Stimulated activated CD4-positive, alpha-beta T cell treated with anti-CD3 and anti-CD28 coated beads, TNF-alpha, amount 100 ng/mL, for 4 hours (primary cell): ENCODE measurements at places on chromosomes 12 and 14.
A peak's percentile ranks its signal among the peaks of the same experiment; 100 is the strongest.

DNA sequence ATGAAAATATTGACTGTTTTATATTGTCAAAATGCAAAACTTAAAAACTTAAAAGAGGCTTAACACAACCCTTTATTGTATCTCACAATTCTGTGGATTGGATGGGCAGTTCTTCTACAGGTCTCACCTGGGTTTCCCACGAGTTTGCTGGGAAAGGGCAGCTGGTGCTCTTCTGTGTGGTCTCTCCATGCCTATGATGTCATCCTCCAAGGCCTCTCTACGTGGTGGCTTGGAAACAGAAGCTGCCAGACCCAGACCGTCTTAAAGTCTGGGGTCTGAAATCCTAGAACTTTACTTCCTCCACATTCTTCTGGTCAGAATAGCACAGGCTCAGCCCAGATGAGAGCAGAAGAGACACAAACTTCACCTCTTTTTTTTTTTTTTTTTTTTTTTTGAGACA, 36.5 kb upstream of the KICS2 start:
- no peak for DNase-seq

GRCh38 chr12:22396735-22397134, 62.2 kb upstream of the ST8SIA1 start:
- DNase-seq, result no peak

GRCh38 chr14:49971156-49972130, 78.6 kb downstream of the ARF6 start:
- no peak for DNase-seq

DNA sequence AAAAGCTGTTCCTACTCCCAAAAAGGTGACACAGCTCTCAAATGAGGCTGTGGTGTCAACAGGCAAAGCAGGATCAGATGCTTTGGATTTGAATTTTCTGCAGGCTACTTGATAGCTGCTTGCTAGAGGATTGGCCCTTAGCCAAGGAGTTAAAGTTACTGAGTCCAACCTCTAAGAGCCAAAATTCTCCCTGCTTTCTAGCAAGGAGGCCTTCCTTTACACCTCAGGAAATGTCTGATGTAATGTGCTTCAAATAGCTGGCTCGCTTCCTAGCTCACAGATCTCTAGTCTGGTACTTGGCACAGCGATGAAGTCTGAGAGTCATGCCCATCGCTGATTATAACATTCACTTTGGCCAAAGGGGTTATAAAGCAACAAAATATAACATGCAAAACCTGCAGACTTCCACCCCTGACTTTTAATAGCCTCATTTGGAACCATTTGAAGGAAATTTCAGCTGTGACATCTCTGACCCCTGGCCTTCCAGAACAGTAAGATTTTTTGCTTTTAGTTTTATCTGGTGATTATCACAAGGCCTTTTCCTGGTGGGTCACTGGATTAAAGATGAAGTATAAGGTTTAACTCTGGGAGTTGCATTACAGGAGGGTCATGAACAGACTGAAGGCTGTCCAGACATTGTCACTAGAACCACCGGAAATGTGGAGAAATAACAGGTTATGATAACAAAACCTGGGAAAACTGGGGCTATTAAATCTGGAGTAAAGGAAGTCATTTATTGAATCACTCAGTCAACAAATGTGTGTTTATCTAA, 189.7 kb downstream of the EPS8 start:
- DNase-seq, result no peak

- no peak for DNase-seq
Observed at GRCh38 chr12:64125913-64126312, 96.2 kb downstream of the KICS2 start.

- DNase-seq, result no peak
Observed at GRCh38 chr12:115811929-115812328, 465.6 kb downstream of the MED13L start.

DNA sequence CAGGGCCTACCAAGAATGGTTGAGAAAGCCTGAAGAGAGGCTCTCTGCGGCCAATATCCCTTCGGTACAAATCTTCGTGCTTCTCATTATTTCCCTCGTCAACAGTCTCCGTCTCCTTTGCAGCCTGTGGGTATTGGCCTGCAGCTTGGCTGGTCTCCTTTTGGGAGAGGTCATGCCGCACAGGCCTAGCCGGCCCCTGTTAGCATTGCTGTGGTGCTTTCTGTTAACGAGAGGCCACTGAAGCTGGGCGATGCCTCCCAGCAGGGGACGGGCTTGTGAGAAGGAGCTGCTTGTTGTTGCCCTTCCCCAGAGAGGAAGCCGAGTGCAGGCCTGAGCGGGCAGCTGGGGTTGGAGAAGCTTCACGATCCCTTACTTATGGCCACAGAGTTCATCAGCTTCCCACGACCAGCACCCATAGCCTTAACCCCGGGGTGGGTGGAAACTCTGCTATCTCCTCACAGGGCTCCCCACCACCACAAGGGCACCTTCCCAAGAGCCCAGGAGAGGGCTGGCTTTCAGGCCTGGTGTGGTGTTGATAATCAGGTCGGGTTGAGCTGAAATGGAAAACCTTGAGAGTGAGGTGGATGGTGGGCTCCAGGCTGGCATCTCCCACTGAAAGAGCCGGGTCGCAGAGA, 228.6 kb downstream of the ZFP36L1 start:
- no peak for DNase-seq

DNA sequence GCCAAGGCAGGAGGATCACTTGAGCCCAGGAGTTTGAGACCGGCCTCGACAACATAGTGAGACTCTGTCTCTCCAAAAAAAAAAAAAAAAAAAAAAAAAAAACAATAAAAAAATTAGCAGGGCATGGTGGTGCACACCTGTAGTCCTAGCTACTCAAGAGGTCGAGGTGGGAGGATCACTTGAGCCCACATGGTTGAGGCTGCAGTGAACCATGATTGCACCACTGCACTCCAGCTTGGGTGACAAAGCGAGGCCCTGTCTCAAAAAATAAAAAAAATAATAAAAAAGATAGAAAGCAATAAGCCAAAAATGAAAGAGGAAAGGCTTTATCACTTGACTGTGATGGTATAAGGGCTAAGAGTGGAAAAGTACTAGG, 10.2 kb upstream of the PEBP1 start:
- no peak for DNase-seq

- no peak for DNase-seq
Observed at GRCh38 chr12:32039917-32040575, 66.6 kb upstream of the BICD1 start.

DNA sequence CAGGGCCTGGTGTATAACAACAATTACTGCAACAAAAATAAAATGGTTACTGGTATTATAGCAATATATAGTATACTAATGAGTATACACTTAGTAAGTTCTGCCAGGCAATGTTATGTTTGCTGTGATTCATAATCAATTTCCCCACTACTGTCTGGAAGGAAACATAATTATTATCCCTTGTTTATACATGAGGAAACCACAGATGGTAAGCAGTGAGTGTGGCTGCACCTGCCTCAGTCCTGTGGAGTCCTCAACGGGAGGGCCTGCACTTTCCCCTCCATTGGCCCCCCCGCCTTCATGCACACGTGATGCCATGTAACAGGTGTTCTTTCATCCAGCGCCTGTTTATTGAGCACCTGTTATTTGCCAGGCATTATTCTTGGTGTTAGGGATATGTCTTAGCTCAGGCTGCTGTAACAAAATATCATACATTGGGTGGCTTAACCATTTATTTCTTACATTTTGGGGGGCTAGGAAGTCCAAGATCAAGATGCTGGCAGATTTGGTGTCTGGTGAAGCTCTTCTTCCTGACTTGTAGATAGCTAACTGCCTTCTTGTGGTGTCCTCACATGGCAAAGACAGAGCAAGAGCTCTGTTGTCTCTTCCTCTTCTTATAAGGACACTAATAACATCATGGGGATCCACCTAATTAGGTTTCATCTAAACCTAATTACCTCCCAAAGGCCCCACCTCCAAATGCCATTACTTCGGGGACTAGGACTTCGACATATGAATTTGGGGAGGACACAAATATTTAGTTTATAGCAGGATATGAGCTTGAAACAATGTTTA, 59.5 kb upstream of the CHGA start:
- no peak for DNase-seq

GRCh38 chr12:41467591-41468325, 279.6 kb downstream of the PDZRN4 start:
- DNase-seq, result no peak

GRCh38 chr12:118212606-118213005, 76.7 kb downstream of the PEBP1 start:
- no peak for DNase-seq

DNA sequence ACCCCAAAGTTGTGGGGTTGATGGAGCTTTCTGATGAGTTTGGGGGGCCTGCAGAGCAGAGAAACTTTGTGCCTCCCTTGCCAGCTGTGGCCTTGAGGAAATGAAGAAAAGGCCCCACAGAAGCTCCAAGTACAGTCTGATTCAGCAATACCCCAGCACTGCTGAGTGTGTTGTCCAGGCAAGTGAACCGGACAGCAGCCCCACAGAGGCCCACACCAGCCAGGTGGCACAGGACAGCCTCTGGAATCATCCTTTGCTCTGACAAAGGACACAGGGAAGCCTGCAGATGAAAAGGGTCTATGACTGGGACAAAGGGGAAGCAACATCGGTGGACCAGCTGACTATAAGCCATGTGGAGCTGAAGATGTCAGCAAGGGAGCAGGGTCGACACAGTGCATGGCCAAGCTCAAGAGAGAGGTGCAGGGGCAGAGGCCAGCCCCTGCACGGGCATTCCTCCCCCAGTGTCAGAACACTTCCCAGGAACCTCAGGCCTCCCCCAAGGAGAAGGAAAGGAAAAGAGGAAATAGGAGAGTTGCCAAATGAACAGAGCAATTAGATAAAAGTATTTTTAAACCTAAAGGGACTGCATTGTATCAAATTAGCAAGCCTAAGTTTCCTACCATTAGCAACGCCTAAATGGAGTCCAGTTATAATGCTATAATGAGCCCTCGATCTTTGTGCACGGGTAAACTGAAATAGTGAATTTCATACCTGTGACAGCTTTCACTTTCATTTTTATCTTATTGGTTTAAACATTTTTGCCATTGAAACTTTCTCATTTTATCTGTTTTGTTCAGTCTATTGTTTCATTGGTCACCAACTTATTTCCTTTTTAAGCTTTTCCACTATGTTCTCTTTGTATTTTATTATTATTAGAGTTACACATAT, 46.3 kb upstream of the PTGDR start:
- DNase-seq, result no peak

- peak; percentile 19 for DNase-seq
Observed at GRCh38 chr14:20652996-20653975, 11.8 kb upstream of the OR6S1 start.

DNA sequence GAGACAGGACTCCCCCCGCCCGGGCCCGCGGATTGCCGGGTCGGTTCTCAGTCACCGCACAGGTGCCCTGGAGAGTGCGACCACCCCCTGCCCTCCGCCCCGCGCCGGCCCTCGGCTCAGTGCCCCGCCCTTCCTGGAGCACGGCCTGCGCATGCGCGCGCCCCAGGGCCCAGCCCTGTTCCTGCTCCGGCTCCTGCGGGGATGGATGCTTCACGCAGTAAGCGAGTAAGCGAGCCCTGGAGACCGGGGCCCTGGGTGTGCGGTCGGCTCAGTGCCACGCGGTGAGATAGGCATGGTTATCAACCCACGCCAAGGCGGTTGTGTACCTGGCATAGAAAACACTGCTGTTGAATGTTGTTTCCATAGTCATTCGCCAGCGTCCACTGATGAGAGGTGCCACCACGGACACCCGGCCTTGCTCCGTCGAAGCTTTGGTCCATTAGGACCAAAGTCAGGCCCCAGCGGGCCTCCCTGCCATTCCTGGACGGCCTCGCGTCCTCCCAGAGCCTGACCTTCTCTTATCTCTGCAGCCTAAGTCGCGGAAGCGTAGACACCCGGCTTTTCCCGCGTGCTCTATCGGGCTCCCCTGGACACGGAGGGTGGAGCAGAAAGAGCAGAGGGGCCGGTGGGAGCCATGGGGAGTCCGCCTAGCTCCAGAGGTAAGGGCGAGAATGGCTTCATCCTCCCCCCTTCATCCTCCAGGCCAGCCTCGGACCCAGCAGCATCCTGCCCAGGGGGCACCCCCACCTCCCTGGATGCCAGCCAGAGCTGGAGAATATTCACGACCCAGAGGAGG, 90.6 kb downstream of the PAPOLA start:
- peak; percentile 36 for DNase-seq

DNA sequence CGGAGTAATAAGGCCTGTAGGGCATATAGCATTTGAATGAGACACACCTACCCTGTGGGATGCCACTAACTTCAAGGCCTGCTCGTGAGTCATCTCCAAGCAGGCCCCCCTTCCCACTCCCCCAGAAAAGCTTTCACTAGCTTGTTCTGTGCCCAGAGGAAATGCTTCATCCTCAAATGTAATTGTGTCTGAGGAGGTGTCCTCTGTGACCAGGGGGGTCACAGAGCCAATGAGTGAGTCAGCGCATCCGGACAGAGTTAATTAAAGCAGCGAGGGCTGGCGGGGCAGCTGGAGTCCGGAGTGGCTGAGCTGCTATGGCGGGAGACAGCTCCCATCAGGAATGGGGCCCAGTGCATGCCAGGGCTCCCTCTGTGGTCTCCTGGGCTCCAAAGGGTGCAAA, 27.0 kb upstream of the ESRRB start:
- no peak for DNase-seq

- no peak for DNase-seq
Observed at GRCh38 chr12:2959505-2960389, 550 bp downstream of the TEAD4 start.

DNA sequence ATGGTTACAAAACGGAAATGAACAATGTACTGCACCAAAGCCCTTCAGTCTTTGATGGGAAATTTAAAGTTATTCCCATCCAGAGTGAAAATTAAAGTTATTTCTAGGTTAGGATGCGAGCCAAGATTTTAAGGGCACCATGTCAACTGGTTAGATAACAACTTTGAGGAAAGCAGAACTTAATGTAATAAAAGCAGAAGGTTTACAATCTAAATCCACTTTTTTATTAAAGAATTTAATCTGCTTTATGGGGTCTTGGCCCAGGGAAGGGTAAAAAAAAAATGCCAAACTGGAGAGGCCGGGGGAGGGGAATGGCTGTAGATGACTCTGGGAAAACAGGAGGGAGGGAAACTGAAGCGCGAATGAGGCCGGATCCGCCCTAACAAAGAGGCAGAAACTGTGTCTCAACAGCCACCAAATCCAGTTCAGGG, 108.2 kb upstream of the ATF7IP start:
- DNase-seq, result no peak

GRCh38 chr14:55238019-55238680, 33.1 kb upstream of the FBXO34 start:
- no peak for DNase-seq

DNA sequence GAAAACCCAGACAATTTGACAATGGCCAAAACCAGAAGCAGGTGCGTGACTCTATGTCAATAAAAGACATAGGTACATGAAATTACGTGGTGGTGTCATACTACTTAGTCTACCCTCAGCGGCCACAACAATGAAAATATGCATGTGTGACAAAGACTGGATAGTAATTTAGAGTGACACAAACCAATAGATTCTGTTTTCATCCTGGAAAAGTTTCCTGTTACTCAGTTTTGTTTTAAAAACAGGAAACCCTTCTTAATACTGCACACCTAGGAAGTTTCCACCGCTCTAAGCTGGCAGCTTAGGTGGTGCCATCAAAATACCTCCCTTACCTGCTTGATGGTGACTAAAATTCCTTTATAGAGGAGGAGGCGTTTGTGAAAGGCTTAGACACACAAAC, 15.1 kb downstream of the POU6F1 start:
- DNase-seq, result no peak
